ENCODE measurements at places on chromosomes 4 and X.

- no peak for DNase-seq
These were observed 61.6 kb downstream of the RGS12 start for GRCh38 chr4:3354455-3354811.

GRCh38 chr4:74674750-74675149 is 119.6 kb downstream of the BTC start:
- no peak for DNase-seq

DNA sequence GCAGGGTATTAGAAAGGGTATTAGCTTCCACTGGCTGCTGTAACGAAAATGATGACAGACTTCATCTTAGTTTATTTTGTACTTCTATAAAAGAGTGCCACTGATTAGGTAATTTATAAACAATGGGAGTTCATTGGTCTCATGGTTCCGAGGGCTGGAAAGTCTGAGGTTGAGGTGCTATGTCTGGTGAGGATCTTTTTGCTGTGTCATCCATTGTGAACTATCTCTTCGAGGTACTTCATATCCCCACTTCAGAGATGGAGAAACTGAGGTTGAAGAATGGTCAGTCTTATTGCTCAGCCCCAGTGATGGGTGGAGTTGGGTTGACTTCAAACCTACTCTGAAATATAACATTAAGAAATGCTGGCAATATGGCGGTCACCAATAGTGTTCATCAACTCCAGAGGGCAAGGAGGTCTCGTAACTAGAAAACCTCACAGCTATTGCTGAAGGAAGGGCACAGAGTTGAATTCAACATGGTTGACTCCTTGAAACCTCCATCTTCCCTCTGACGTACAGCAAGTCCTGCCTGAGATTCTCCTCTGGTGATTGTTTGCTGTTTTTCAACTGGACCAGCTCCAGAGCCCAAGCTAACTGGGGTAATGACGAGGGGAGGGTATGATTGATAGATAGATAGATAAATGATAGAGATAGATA is 53.6 kb upstream of the SHOX start:
- no peak for DNase-seq

DNA sequence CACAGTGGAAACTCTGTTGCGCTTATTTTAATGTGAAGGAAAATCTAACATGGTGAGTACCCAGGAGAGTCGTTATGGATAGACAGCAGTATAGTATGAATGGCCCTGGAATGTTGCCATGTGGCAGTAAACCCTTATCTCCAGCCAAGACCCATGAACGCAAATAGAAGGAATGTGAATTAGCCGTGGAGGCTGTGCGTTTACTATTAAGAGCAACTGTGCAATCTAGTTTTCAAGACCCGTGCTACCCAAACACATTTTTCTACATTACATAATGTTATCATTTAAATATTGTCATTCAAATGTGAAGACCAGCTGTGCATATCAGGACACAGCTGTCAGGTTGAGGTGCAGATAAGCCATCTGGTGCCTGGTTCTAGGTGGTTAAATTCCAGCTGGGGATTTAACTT is 13.3 kb upstream of the AGA start:
- DNase-seq = no peak

- no peak for DNase-seq
These were observed 116.5 kb downstream of the UCHL1 start for GRCh38 chr4:41373221-41373620.

DNA sequence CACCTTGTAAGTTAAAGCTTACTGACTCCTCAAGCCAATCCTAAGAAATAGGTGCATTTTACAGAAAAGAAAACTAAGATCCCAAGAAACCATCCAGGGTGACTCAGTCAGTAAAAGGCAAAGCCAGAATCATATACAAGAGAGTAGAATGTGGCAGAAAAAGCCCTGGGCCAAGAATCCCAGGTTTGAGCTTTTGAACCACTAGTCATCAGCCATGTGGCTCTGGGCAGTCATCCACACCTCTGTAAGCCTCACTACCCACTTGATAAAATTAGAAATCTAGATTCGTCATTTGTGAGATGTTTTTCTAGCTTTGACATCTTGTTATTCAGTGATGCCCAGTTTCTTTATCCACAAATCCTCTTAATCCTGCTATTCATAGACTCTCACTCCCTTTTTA is 122.2 kb upstream of the PDE5A start:
- no peak for DNase-seq

DNA sequence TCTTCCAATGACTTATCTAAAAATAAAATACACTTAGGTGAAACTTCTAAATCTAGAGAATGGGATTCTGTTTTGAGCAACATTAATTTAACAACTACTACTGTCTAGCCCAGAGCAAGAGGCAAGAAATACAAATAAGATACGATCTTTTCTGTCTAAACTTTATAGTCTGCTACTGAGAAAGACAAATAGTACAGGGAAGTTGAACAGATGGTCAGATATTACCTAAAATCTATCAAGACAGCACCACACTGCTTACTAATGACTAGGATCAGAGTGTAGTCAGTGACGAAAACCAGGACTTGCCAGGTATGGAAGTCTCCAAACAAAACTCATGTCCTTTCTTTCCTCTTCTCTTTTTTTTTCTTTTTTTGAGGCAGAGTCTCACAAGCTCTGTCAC is 7.1 kb downstream of the FAM13A start:
- DNase-seq = no peak

DNA sequence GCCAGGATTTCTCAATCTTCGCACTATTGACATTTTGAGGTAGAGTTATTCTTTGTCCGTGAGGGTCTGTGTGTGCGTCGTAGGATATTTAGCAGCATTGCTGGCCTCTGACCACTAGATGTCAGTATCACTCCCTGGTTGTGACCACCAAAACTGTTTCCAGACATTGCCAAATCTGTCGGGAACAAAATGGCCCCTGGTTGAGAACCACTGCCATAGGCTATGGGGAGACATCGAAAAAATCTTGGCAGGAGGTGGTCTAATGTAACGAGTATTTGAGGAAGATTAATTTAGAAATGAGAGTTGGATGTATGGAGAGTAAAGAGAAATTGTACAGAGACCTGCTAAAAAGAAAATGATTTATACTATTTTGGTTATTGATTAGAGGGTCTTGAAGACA is 108.4 kb downstream of the DOCK11 start:
- DNase-seq = peak; percentile 8

DNA sequence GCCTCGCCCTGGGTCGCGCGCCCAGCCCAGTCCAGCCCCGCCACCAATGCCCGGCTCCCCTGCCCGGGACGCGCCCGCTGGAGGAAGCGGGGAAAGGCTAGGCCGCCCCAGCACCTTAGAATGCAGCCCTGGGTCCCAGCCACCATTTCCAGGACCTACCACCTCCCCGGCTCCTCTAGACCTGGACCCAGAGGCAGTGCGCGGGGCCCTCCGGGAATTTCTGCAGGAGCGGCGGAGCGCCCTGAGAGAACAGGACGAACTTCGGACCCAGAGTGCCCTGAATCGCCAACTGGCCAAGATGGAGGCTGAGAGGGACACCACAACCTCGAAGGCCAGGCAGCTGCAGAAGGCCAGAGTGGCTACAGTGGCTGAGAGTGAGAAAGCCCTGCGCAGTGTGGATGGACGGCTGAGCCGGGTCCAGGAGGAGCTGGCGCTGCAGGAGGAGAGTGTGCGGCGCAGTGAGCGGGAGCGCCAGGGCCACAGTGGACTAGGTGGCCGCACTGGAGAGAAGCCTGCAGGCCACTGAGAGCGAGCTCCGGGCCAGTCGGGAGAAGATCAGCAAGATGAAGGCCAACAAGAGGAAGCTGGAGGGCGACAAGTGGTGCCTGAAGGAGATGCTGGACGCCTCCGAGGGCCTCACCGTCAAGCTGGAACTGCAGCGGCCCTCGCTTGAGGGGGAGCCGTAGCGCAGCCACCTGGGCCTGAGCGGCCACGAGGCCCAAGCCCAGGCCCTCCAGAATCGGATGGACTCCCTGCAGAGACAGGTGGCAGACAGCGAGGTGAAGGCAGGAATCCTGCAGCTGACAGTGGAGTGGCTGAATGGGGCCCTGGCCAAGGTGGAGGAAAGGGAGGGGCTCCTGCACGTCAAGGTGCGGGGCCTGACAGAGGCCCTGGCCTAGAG is 15.5 kb downstream of the SMIM10L2A start:
- DNase-seq = no peak

GRCh38 chrX:130828641-130829040 is 74.4 kb downstream of the ENOX2 start:
- no peak for DNase-seq

Measured in stimulated activated CD8-positive, alpha-beta memory T cell treated with anti-CD3 and anti-CD28 coated beads, Interleukin-7, amount 100 ng/mL, for 48 hours (primary cell).